ENCODE measurements at places on chromosomes 13 and 19.
A peak's percentile ranks its signal among the peaks of the same experiment; 100 is the strongest.

- DNase-seq, result no peak
Observed at GRCh38 chr13:77521194-77521593, 14.3 kb upstream of the SCEL start.

DNA sequence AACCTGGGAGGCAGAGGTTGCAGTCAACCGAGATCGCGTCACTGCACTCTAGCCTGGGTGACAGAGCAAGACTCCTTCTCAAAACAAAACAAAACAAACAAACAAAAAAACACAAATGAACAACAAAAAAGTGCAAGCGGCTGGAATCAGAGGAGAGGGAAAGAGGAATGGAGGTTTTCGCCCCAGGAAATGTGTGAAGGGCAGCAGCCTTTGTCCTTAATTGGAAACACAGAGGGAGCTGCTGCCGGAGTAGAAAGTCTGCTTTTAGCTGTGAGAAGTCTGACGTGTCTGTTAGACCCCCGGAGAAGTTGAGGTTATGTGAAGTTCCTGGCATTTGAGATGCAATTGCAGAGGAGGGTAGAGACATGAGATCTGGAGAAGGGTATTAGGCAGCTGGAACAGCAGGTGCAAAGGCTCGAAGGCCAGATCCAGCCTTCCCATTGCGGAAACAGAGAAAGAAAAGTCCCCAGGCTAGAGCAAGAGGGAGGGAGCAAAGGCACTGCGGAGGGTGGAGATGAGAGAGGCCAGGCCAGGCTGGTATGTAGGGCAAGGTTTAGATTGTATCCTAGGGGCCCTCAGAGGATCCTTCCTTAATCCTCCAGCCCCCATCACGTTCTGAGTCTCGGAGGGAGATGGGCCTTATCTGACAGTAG, 473 bp downstream of the TMIGD2 start:
- no peak for DNase-seq

DNA sequence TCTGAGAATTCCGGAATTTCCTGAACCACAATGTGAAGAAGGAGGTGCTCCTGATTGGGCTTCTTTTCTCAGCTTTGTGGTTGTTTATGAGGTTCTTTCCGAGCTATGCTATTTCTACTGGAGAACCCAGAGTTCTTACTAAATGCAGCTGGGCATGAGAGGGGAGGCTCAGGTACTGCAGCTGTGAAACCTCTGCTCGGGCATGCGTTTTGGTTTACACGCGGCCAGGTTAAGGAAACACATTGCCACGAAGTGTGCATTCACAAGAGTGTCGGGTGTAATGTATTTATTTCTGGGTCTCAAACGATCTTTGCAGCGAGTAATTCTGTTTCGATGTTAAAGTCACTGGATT, 661 bp upstream of the MIR17HG start:
- peak; percentile 10 for DNase-seq

DNA sequence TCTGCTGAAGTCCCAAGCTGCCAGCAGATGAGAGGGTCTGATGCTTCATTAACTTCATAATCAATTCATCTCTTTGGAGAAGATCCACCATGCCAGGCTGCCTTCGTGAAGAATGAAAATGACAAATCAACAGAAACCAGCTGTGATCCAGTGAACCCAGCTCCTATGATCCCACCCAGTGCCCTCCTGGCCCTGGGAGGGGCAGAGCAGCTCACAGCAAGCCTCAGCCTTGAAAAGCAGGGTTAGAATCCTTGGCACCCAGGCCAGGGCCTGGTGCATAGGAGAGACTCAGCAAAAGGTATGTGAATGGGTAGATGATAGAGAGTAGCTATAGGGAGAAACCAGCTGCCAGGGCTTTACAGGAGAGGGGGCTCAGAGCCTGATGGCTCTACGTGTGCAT, 43.6 kb upstream of the UQCRFS1 start:
- DNase-seq, result no peak

DNA sequence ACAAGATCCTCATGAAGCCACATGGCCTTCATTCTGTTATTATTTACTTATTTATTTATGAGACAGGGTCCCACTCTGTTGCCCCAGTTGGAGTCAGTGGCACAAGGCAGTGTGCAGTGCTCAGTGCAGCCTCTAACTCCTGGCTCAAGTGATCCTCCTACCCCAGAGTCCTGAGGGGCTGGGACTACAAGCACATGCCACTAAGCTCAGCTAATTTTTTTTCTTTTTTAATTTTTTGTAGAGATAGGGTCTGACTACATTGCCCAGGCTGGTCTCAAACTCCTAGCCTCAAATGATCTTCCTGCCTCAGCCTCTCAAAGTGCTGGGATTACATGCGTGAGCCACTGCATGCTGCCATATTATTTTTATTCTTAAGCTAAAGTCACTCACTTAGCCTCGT, 241.4 kb downstream of the UQCRFS1 start:
- no peak for DNase-seq

- DNase-seq, result no peak
Observed at GRCh38 chr13:37382146-37382545, 216.4 kb downstream of the POSTN start.

DNA sequence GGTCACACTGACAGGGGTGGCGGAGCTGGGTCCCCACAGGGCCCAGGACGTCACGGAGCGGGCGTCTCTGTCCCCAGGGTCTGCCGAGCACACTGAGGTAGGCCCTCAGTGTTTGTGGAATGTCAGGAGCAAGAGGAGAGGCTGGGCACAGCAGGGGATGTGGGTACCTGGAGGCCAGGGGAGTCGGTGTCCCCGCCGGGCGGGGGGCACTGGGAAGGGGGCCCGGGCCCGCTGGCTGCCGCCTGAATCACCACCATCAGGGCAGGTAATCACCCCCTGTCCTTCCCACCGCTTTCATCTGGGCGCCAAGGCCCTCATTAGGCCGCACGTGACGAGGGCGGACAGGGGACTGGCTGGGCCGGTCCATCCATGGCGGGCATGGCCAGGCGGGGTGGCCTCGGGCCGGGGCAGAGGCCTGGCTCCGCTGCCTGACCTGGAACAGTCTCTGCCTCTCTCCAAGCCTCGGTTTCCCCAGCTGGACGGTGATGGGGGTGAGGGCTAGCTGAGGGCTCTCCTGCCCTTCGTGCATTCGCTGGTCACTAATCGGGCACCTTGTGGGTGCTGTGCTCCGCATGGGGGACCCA, 1.0 kb downstream of the FGF22 start:
- DNase-seq, result no peak

GRCh38 chr19:46599716-46600373, 1.3 kb upstream of the CALM3 start:
- DNase-seq, result no peak

DNA sequence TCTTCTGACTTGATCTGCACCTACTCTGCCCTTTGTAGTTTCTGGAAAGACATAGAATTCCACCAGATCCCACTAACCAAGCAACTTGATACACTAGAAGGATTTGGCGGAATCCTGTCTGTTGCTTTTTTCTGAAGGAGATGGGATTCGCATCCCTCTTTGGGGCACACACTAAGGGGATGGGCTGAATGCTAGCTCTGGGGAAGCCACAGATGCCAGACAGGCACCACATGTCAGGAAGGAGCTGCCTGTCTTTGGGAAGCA, 52.1 kb downstream of the SERP2 start:
- DNase-seq, result no peak

- DNase-seq, result no peak
Observed at GRCh38 chr19:405121-405965, 3.6 kb downstream of the C2CD4C start.

GRCh38 chr13:85799097-85799582, at the start of gene SLITRK6:
Gene SLITRK6 (minus strand): TSS chr13:85799419. CDS start chr13:85796508, 2,911 bp downstream.
- DNase-seq, result no peak

- DNase-seq, result no peak
Observed at GRCh38 chr13:112152846-112153245, 85.9 kb downstream of the SOX1 start.

DNA sequence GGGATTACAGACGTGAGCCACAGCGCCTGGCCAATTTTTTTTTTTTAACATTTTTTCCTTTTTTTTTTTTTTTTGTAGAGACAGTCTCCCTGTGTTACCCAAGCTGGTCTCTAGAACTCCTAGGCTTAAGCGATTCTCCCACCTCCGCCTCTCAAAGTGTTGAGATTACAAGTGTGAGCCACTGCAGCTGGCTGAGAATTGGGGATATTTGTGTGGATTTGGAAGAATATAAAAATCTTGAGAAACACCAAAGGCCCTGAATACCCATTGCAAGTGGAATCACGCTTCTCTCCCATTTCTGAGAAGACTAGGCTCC, 79.9 kb upstream of the ABCC4 start:
- no peak for DNase-seq

DNA sequence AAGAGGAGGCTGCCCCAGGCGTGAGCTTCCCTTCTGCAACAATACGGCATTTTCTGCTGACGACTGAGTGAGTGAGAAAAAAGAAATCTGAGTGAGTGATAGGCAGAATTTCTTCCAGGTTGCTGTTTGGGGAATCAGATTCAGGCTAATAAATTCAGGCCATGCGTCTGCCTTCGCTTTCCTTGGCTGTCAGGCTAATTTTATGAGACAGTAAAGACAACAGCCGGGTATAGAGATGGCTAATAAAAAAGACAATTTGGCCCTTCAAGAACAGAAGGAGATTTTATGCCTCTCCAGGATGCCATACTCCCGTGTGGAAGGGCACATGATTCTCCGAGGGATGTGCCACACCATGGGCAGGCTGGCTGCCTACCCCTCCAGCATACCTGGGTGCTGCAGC, 145.9 kb upstream of the UBL3 start:
- DNase-seq, result no peak

- DNase-seq, result no peak
Observed at GRCh38 chr13:43574605-43575004, 212.2 kb downstream of the ENOX1 start.

- DNase-seq, result no peak
Observed at GRCh38 chr19:7983286-7983950, 22.0 kb downstream of the ELAVL1 start.

DNA sequence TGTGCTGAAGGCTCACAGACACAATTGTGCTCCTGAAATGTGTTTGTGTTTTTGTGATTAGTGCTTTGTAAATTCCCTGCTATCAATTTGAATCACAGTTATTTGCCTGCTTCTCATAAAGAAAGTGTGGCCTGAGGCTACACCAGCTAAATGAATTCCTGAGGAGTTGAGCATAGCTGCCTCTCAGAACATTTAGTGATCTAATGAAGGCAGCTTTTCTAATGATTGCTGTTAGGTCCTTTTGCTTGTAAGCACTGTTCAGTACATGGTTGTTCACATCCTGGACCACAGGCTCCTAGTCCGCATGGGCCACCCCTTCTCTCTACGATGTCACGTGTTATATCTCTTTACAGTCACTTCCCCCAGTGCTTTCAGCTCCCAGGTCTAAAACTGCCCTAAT, 238.2 kb downstream of the B3GLCT start:
- no peak for DNase-seq

DNA sequence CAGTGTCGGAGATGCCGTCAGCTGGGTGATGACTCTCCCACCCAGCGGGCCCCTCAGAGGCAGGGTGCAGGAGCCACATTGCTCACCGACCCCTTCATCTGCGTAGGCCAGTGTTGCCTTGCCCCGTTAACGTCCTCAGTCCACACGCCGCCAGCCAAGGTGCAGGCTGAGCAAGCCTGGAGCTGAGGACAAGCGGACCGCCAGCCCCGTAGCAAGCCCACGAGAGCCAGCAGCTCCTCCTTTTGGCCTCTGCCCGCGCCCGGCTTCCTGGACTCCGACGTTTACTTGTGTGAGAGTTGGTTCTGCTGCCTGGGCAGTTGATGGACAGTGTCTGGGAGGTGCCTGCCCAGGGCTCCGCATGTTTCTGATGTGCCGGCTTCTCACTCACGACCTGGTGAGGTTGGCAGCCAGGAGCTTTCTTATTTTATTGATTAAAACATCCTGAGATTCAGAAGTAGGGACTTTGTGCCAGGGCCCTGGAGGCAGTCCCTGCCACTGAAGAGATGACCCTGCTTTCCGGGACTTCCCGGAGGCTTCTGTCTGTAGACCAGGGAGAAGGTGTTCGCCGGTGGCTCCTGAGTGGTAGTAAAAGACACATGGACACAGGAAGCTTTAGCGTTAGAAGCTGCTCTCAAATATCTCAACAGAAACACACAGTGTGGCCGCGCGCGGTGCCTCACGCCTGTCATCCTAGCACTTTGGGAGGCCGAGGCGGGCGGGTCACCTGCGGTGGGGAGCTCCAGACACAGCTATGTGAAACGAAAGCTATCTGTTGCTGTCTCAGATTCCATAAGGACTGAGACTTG, 5.8 kb downstream of the DAZAP1 start:
- no peak for DNase-seq

GRCh38 chr19:34519602-34520001, 38.0 kb downstream of the WTIP start:
- no peak for DNase-seq

DNA sequence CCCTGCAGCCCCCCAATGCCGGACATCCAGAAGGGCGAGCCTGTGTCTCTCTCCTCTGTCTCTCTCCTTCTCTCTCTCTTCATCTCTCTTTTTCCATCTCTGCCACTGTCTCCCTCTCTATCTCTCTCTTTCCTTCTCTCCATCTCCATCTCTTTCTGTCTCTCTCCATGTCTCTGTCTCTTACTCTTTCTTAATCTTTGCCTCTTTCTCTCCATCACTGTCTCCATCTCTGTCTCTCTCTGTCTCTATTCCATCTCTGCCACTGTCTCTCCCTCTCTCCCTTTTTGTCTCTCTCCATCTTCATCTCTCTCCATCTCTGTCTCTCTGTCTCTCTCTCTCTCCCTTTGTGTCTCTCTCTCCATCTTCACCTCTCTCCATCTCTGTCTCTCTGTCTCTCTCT, 25.7 kb upstream of the TCF3 start:
- DNase-seq, result no peak

DNA sequence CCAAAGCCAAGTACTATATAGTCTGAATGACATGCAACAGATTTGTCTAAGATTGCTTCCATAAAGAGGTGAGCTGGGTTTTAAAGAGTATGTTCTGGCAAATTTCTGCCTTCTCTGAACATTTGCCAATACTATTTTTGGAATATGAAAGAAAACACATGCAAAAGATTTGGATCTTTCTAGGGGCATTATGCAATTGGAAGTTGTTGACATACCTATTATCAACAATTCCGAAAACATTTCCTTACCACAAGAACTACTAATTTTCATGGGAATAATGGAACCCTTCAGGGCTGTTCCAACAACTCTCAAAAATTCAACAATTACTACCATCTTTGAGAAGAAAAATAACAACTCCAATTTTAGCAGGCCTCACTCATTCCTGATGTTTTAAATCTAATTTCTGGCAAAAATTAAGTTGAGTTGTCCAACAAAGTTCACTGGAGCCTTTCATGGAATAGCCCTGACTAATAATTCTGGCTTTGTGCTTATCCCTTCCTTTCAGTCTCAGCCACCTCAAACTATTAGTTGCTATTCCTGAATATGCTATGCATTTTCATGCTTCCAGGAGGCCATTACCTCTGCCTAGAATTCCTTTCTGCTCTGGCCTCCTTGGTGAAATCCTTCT, 250.0 kb downstream of the RGCC start:
- no peak for DNase-seq

DNA sequence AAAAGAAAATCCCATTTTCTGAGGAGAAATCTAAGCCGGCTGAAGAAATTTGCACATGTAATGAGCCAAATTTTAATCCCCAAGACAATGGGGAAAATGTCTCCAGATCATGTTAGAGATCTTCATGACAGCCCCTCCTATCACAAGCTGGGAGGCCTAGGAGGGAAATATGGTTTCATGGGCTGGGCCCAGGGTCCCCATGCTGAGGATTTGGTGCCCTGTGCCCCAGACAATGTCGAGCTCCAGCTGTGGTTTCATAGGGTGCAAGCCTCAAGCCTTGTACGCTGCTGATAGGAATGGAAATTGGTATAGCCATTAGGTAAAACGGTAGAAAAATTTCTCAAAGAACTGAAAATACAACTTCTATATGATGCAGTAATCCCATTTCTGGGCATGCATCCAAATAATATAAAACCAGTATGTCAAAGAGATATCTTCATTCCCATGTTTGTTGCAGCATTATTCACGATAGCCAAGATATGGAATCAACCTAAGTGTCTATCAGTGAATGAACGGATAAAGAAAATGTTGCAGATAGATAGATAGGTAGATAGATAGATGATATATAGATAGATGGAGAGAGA, 19.3 kb upstream of the FREM2 start:
- DNase-seq, result no peak

Measured in Ammon's horn (tissue), 1 donor.